ENCODE measurements at places on chromosomes 11 and 22. TPM values are rescaled to one million over a fixed set of nuclear protein-coding genes. Genes with fewer than 3 reads are reported as not detected.

DNA sequence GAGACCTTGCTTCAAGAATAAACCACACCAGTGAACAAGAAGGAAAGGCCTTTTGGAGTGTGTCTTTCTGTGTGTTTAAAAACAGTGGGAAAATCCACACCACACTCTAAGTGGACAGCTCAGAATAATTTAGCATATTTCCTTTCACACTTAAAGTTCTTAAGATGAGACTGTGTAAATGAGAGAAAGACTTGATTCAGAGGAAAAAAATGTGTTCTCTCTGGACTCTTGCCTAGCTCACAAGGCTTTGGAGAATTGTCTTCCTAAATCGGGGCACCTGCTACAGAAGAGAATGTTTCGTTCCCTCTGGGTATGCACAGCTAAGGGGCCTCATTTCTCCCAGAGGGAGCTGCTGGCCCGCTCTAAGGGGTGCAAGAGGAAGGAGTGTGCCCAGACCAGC, 28.4 kb upstream of the CRTAM start:
- DNase-seq, result no peak

- no peak for DNase-seq
Observed at GRCh38 chr11:96267496-96268032, 75.4 kb downstream of the MAML2 start.

GRCh38 chr11:85044911-85045310, 582.2 kb downstream of the DLG2 start:
- peak; percentile 13 for DNase-seq

- DNase-seq, result peak; percentile 72
Observed at GRCh38 chr11:57527056-57527631, 3.4 kb downstream of the TIMM10 start.

DNA sequence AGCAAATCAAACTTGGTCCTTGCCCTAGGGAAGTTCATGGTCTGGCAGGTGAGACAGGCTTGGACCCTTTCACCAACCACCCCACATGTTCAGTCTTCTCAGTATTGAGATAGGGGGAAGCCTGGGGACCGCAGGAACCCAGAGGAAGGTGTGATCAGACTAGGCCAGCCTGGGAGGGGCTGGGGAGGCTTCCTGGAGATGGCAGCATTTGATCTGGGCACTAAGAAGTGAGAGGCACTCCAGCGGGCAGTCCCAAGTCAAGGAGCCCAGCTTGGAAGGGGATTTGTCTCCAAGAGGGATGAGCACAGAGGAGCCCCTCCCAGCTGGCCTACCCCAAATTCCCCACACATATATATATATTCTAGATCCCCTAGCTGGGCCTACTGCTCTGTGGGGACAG, 5.4 kb downstream of the LRRC32 start:
- no peak for DNase-seq

DNA sequence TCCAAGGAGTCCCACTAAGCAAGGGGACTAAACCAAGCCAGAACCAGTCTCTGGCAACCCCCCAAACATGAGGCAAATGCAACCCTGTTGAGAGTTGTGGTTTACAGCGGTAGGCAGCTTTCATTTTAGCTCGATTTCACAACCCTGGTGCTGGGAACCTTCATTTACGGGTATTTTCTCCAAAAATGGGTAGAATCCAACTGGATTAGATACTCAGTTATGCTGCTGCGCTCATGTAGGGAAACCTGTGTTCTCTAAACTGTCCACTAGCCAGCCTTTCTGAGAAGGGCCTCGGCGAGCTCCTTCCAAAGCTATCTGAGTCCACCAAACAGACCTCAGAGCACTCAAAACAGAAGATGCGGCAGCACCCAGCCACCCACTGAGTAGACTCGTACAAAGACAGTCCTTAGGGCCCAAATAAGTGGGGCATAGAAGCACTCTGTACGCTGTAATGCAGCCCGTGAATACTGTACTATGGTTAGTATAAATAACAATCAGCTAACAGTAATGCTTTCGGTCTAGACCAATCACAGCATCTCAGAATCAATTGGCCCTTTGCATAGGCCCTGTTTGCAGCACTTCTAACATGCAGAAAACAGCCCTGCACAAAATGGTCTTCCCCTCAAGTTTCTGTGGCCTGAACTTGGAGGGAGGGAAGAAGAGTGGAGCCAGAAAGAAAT, 104.7 kb downstream of the ETS1 start:
- no peak for DNase-seq

DNA sequence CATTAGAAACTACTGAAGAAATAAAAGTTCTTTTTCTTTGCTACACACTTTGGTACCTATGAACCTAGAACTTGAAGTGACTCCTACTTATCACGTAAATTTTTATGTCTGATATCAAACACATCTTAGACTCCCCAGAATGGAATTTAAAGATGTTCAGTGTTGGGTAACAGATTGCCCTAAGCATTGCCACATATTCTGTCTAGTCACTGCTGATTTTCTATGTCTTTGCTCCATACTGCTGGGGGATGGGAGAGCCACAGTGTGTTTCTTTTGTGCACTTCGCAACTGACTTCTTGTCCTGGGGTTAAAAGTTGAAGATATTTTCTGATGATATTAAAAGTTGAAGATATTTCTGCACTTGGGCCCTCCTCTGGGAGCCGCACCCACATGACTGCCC, 19.4 kb upstream of the MYO18B start:
- no peak for DNase-seq

- DNase-seq, result no peak
Observed at GRCh38 chr11:70031631-70032469, 46.3 kb upstream of the ANO1 start.

DNA sequence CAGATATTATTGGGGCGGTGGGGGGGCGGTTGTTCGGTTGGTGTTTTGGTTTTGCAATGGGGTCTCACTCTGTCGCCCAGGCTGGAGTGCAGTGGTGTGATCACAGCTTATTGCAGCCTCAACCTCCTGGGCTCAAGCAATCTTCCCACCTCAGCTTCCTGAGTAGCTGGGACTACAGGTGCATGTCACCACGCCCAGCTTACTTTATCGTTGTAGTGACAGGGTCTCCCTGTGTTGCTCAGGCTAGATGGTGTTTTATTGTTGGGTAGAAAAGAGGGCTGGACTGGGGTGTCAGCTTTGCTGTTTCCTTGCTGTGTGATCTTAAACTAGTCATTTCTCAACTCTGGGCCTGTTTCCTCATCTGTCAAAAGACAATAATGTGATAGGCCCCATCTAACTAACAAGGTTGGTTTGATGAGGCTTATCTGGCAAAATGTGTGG, 17.5 kb upstream of the MYH9 start:
- no peak for DNase-seq

The CCDC88B gene
- 4.4 TPM for polyA plus RNA-seq

The C11orf97 gene
- polyA plus RNA-seq, result not detected

The USP28 gene
- polyA plus RNA-seq, result 59.7 TPM

Measured in muscle of leg (tissue), 16 donors.